CD4-positive, alpha-beta T cell treated with Interleukin-6 for 4 hours (primary cell): ENCODE measurements at places on chromosomes 3 and 15.

- no peak for DNase-seq
Measured at GRCh38 chr15:40918799-40919392, 10.2 kb upstream of the DLL4 start.

DNA sequence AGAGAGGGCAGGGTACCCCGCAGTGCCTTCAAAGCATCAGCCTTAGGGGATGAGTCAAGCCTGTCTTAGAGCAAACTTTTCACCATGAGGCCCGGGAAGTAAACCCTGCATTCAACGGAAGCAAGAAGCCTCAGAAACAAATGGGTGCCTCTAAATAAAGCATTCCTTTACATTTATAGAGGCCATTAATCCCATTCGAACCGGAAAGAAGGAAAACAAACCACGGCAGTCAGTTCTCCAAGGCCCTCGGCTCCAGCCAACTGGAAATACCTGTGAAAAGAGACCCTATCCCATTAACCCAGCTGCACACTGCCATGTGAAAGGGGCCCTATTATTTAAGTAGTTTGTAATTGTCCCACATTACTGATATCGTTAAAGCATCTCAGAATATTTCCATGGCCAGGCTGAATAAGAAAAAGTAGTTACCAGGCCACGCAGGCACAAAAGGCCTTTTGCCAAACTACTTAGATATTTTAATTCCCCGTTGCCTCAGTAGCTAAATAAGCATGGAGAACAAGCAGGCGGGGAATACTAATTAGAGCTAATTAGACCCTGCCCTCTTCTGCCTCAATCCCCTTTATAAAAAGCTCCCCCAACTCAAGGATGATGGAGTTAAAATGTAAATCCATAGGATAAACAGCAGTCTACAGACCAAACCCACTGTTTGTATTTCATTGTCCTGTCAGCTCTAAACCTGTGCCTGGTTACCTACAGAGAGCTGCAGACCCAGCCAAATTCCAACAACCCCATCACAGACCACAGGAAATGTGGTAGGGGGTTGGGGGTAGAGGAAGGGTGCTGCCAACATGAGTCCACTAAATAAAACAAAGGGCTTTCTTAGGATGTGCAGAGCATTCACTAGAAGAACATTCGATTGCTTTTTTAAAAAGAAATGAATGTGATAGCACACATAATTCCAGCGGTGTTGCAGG is 4.1 kb downstream of the ITGB5 start:
- DNase-seq: no peak

DNA sequence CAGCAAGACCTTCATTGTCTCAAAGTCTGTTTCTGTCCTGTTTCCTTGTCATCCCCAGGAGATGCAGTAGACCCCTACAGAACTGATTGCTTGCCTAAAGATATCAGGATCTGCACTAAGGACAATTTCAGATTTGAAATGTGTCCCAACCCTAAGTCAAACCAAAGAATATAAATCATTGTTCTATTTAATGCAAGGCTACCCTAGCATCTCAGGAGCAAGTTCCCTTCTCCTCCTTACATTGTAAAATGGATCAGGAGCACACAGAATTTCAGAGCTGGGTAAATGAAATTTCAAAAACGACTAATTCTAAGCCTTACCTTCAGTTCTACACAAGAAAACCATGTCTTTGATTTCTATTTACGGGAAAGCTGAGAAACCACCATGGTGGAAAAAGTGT is 360.9 kb upstream of the KCNH8 start:
- DNase-seq: no peak

- DNase-seq: no peak
Measured at GRCh38 chr15:101538177-101538576, 48.7 kb upstream of the PCSK6 start.

- no peak for DNase-seq
Measured at GRCh38 chr3:23916152-23916885, 471 bp downstream of the NKIRAS1 start.

DNA sequence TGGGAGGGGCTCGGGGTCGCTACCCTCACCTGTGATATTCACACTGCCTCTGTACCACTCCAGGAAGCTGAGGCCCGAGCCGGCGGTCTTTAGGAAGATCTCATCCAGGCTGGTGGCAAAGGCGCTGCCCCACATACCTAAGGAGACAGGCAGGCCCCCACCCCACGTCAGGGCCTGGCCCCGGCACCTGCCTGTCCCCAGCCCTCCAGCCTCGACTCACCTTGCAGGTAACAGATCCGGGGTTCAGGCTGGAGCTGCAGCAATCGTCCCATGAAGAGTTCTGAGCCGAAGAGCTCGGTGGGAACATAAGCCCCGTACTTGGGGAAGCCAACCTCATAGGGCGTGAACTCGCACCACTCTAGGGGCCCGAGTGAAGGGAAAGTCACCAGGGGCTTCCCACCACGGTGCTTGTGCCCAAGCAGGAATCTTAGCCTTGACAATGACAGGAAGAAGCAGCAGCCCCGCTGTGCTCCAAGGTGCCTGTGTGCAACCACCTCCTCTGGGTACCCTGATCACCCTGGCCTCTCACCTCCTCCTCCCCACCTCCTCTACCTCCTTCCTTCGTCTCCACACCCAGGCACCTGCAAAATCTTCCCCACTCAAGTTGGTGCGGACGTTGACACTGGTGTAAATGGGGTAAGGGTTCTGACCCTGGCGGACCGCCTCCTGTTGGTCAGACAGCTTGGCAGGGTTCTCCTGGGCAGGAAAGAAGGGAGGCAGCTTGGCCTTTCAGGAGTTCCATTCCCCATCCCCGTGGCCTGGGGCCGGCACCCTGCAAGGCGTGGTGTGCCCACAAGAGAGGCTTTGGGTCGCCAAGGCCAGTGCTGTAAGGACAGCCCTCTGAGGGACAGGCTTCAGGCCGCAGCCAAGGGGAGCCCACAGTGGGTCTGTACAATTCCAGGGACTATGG is 10.6 kb downstream of the PLA2G4F start:
- no peak for DNase-seq

DNA sequence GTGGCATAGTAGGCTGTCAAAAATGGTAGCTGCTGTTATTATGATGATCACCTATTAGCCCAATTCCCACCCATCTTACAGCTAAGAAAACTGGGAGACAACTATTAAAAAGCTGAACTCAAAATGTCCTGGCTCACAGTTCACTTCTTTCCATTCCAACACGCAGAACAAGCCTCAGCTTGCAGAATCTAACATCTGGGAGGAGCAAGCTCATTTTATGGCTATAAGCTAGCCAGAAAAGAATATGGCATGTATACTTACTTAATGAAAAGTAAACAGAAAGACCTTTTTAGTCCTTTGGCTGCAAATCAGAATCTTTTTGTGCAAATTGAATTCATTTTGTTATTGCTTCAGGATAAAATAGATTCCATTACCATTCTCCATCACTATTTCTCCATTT is 34.8 kb upstream of the CFAP20DC start:
- DNase-seq: no peak

DNA sequence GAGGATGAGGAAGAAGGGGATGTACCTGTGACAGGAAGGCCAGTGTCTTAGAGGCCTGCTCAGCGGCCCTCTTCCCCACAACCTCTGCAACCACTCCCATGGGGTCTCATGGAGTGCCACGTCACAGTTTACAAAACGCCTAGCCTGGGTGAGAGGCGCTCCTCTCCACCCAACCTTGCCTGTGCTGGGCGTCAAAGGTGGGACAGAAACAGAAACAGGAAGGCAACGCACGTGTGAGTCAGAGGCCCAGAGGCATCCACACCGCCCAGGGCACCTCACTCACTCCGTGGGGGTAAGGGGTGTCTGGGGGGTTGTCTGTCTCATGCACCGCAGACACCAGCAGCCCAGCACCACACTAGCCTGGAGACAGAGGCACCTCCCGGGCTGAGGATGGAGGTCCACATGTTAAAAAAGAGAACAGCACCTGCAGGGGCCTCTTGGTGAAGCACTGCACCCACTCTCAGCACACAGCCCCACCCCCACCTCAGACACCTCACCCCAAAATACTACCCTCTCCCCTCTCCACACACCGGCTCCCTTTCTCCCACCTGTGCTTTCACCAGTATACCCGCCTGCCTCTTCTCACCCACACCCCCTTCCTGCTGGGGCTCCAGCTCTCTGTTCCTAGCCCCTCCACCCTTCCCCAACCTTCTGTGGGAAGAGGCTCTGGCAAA is 4.7 kb upstream of the CALML4 start:
- peak; percentile 54 for DNase-seq

DNA sequence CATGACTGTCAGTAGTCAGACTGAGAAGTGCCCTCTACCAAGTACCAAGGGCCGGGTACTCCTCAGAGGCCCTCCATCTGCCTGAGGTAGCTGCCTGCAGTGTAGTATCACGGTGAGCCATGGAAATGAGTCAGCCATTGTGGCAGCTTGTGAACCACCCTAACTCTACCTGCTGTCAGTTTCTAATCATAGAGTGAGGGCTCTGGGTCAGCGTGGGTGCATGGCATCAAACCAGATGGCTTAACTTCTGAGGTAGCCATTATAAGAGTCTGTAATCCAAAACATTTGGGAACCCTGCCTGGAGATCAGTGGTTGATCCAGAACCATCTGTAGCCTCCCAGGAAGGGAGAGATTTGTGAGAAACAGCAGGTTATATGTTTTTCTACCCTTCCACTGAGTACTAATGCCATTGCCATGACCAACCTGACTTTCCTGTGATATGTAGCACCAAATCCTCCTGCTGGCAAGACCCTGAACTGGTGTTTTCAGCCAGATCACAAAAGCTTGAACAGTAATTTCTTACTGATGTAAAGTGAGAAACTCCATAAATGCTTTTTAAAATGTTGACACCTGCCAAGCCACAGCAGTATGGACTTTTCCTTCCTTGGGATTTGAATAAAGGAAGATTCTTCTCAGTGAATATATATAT is 38.9 kb downstream of the ABHD2 start:
- no peak for DNase-seq

DNA sequence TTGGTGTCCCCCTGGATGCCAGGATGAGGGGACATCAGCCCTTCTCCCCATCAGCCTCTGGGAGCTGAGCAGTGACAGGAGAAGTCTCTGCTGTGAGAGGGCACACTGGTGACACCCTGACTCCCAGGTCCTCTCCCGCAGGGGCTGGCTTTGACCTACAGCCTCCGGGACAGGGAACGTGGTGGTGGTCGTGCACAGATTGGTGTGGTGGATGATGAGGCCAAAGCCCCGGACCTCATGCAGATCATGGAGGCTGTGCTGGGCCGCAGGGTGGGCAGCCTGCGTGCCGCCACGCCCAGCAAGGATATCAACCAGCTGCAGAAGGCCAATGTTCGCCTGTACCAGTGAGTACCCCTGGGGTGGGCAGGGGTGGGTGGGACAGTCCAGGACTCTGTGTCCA is 6.8 kb downstream of the VILL start:
- DNase-seq: no peak

DNA sequence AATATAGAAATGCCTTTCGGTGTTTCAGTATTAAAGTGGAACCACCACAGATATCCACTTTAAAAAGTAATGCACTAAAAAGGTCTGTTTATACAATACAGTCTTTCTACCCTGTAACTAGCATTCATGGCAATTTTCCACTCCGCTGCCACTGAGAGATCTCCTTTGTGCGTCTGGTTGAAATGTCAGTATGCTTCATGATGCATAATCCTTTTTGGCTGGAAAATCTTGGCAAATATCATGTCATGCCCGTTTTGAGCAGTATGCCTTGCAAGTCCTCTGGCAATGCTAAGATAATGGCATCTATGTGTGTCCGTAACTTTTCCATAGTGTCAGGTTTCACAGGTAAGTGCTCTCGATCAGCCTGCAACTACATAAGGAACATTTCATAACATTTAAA is 30.8 kb upstream of the ARF4 start:
- no peak for DNase-seq

GRCh38 chr3:61571516-61572336 is 10.4 kb downstream of the PTPRG start:
- no peak for DNase-seq

DNA sequence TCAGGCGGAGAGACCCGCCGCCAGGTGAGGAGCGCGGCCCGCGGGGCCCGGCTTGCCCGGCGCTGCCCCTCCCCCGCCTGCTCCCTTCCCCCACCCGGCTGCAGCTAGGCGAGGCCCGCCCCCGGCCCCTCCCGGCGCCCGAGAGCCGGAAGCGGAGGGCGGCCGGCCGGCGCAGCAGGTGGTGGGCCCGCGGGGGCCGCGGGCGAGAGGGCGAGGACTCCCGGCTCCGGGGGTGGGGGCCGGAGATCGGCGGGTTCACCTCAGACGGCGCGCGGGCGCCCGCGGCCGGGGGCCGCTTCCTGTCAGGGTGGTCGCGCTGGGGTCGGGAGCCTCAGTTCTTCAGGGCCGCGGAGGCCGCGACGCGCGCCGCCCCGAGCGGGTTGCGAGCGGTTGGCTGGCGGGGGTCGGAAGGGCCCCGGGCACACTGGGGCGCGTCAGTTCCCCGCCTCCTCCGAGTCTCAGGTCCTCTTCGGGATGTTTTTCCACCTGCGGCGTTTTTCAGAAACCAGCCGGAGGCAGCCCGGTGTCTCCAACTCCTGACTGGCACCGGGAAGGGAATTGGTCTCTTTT is 395 bp downstream of the ZFAND6 start:
- no peak for DNase-seq

GRCh38 chr3:182969277-182969676 is 11.1 kb downstream of the DCUN1D1 start:
- DNase-seq: no peak

- no peak for DNase-seq
Measured at GRCh38 chr3:30819067-30819798, 75.2 kb downstream of the GADL1 start.

- no peak for DNase-seq
Measured at GRCh38 chr15:60002528-60003218, 1.4 kb upstream of the FOXB1 start.

- DNase-seq: no peak
Measured at GRCh38 chr3:49616491-49616941, 57.6 kb upstream of the APEH start.

GRCh38 chr15:96330064-96330449 is 443 bp upstream of the NR2F2 start:
- no peak for DNase-seq

- DNase-seq: peak; percentile 15
Measured at GRCh38 chr15:92091155-92091734, 237.7 kb downstream of the SLCO3A1 start.

GRCh38 chr15:42750306-42750705 is 13.4 kb upstream of the CDAN1 start:
- DNase-seq: no peak

- no peak for DNase-seq
Measured at GRCh38 chr3:170864525-170865208, 5.3 kb downstream of the RPL22L1 start.

DNA sequence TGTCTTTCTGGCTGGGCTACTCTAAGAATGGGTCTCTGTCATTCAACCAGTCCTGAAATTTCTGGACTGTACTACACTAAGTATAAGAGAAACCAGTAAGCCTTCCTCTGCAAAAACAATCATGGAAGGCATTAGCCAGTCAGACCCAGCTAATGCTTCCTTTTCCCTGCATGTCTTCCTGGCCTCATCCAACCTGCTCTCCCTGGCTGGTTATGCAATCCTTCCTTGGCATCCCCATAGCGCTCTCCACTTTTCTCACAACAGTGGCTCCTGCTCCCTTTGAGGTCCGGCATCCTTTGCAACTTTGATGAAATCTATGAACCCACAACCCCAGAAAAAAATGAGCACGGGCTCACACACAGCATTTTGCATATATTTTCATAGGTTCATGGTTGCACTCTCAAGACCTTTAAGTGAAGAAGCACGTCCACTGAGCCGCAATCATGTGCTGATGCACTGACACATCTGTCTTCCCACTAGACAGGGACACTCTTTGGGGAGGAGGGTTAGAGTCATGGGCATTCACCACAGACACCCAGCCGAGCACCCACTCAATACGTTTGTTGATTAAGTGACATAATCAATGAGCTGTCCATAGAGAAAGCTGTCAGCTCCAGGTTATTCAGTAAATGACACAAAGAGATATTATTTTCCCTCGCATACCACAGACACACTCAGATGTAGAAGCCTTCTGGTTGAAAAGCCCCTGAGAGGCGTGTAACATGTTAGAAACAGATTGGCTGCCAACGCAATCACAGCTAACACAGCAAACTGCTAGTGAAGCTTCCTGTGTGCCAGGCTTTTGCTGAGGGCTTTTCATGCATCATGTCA is 66.7 kb downstream of the PLD1 start:
- no peak for DNase-seq
